ENCODE measurements at places on chromosomes 2 and 18.

DNA sequence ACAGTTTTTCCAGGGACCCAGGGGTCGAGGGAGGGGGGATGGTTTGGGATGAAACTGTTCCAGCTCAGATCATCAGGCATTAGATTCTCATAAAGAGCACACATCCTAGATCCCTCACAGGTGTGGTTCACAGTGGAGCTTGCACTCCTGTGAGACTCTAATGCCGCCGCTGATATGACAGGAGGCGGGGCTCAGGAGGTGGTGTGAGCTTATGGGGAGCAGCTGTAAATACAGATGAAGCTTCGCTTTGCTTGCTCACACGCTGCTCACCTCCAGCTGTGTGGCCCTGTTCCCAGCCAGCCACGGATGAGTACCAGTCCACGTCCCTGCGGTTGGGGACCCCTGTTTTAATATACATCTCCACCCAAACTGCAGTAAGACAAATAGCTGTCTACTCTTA, 204.2 kb downstream of the AGAP1 start:
- DNase-seq, result no peak

GRCh38 chr2:31217465-31218200, at the start of gene CAPN14:
TSS of gene CAPN14 (minus strand) at chr2:31217515. CDS start at chr2:31205447, 12,068 bp downstream.
- no peak for DNase-seq

GRCh38 chr18:63054901-63055584, 264.5 kb downstream of the BCL2 start:
- DNase-seq, result no peak

DNA sequence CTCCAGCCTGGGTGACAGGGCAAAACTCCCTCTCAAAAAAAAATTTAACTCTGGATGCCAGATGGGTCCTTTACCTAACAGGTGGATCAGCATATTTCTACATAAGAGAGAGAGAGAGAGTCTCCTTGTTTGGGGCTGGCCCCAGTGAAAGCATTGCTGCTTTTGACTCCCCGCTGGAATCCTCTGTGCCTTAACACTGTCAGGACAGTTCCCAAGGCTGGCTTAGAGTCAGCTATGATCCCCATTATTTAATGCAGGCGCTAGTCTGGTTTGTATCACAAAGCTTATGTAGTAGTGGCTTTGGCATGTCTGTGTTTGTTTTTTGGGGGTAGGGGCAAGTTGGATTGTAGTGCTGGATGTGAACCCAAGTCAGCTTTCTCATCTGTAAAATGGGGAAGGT, 9.4 kb downstream of the INPP4A start:
- DNase-seq, result no peak

DNA sequence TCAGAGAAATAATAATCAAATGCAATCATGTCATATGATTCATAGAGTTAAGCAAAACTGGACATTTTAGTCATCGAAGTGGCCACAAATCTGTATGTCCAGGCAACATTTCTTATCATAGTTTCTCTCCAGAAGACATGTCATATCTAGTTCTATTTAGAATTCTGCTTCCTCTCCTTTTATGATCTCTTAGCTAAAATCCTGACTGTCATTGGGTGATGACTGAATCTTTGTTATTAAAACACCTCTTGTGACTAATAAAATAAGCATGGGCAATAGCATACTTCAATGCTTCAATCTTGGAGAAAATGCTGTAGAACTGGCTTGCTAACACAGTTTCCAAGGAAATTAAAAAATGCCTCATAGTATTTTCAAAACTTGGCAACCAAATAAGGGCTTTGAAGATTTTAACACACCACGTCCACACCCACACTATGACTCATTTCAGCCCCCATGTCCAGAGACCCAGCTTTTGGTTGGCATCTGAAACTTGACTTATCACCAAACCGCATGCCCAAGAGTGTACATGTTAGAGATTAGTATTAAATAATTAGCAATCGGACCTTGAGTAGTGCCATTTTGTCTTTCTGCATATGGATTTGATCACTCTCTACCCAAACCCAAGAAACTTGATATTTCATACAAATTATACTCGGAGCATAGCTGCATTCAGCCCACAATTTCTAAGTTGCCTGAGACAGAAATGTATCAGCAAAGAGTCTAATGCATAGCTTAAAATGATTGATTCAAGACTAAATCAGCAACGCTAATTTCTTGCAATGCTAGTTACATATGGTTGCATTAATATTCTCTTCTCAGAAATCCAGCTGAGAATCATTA, 106.5 kb upstream of the ETAA1 start:
- DNase-seq, result no peak

- no peak for DNase-seq
Observed at GRCh38 chr18:53153800-53154199, 813.8 kb downstream of the DCC start.

DNA sequence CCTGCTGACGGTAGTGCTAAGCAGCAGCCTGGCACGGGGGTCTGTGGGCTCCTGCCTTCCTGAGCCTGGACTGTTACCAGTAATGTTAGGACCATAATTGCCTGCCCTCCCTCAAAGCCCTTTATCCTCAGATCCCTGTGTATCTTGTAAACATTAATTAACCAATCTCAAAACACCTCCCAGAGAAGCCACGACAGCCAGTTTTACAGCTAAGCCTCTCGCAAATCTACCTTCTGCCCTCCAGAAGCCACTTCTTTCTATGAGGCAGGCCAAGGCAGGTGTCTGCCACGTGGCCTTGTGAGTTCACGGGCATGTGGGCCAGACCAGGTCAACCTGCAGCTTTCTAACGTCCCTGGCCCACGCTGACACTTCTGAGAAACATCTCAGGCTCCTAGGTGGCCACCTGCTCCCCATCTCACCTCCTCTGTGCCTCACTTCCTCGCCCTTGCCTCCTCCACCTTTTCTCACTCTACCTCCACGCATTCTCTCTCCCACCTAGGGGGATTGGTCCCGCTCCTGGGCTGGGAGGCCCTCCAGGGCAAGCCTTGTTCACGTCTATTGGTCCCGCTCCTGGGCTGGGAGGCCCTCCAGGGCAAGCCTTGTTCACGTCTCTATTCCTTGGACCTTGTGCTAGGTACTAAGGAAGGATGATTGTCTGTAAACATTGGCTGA, 64.3 kb downstream of the EDAR start:
- no peak for DNase-seq

DNA sequence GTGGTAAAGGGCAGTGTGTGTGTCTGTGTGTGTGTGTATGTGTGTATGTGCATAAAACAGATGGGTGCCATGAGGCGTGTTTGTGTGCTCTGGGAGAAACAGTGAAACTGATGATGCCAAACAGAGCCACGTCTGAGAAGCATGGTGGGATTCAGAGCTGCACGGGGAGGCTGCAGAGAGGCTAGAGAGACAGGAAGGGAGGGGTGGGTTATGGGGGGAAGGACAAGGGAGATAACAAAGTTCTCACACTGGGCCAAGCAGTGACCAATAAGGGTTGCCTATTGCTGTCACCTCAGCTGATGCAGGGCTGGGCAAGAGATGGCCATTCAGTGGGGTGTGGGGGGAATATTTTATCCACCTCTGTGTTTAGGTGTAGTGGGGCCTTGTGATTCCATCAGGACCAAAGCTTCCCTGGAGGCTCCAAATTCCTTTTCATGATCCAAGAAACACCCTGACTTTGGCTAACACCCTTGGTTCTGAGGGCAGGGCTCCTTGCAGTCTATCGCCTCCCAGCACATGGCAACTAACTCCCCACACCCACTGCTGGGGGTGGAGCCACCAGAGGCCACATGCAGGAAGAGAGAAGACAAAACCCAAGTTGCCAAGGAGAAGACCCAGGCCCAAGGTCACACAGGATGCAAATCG, 54.2 kb upstream of the POMC start:
- no peak for DNase-seq

DNA sequence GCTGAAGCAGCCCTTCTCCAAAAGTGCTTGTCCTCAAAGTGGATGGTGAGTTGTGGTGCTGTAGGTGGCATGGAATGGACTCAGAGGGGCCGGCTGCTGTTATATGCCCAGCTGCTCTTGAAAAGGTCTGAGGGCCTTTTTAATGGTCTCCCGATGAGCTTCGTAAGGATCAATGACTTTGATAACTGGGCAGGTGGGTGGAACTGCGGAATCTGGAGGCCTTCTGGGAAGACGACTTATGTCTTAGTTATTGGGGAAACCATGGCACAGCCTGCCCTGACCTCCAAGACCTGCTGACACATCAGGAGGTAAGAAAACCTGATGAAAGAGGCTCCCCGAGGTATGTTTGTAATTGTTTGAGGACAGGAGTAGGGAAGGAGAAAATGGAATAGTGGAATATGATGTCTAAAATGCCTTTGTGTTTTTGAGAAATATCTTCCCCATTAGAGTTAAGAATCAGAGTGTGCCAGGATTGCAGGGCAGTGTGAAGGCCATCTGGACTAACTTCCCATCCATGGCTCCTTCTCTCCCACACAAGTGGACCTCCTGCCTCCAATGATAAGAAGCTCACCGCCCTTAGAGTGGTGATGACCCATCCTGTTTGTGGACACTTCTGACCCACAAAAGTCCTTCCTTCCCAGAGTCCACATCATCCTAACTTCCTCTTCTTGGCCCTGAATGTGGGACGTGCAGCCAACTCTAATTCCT, 236.1 kb downstream of the FHOD3 start:
- DNase-seq, result no peak

- DNase-seq, result no peak
Observed at GRCh38 chr2:159249990-159250715, 36.4 kb downstream of the WDSUB1 start.

GRCh38 chr2:216430811-216431530, 18.7 kb downstream of the SMARCAL1 start:
- DNase-seq, result no peak

GRCh38 chr18:44725300-44726058, 44.8 kb downstream of the SETBP1 start:
- peak; percentile 59 for DNase-seq

DNA sequence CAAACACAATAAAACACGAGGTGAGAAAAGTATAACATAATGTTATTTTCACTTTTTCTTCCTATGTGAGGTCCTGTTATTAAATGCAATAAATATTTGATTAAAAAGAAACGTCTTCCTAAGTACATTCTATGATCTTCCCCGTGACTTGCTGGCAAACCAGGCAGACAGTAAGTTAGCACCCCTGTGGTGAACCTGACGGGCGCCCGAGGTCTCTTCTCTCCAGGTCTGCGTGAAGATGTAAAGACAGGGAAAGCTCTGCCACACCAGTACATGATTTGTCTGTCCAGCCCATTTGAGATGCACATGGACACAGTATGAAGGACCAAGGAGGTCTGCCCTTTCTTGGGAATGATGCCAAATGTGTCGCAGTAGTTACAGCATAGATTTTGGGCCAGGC, 57.6 kb downstream of the PTH2R start:
- no peak for DNase-seq

DNA sequence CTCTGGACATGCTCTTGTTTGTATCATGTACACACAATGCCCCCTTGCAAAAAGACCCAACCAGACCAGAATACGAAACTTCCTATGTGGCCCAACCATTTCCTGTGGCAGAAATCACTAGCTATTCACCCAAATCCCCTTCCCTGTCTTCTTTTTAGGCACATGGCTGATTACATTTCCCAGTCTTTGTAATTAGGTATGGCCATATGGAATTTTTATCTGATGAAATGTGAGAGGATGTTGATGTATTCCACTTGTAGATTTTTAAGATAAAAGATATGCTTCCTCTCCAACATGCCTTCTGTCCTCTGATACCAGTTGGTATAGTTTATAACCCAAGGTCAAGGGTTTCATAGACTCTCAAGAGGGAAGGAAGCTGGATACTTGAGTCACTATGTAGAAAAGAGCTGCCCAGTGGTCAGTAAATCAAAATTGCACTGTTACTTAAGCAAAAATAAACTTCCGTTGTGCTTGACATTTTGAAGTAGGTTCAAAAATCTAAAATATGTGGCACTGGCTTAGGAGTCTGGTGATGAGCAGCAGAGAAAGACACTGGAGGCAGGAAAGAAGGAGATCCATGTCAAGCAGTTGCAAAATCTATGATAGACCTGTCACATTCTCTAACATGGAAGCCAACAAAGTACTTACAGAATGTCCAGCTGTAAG, 297.4 kb downstream of the SMAD2 start:
- no peak for DNase-seq

- DNase-seq, result peak; percentile 25
Observed at GRCh38 chr2:216023055-216023648, 9.8 kb upstream of the MREG start.

GRCh38 chr2:10410823-10411437, 37.2 kb downstream of the ODC1 start:
- DNase-seq, result no peak

DNA sequence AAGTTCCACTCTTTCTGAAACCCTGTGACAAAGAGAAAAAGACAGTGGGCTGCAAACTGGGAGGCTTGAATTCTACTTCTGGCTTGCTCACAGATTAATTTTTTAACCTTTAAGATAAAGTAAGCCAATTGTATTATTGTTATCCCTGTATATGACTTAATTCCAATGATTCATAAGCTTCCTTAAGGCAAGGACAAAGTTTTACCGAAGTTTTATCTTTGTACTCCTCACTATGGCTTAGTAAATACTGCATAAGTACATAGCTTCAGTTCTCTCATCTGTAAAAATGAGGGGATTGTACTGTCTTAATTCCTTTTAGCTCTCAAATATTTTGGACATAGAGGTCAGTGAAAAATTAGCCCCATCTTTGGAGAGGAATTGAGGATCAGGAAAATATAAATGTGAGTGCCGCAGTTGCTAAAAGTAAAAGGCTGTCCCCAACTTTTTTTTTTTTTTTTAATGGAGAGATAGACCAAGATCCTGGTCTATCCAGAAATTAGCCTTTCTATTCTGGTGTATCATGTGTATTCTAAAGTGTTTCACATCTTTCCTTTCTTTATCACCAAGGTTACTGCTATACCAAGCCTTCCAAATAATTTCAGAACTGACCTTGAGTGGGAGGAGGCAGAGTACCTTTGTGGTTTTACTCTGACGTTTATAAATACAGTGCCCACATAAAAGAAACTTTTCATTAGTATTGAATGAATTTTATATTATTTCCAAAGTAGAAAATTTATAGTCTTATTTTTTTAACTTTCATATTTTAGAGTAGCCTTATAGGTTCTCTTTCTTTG, 13.3 kb downstream of the RELCH start:
- no peak for DNase-seq

- DNase-seq, result no peak
Observed at GRCh38 chr18:59700535-59700967, 3.3 kb upstream of the CCBE1 start.

DNA sequence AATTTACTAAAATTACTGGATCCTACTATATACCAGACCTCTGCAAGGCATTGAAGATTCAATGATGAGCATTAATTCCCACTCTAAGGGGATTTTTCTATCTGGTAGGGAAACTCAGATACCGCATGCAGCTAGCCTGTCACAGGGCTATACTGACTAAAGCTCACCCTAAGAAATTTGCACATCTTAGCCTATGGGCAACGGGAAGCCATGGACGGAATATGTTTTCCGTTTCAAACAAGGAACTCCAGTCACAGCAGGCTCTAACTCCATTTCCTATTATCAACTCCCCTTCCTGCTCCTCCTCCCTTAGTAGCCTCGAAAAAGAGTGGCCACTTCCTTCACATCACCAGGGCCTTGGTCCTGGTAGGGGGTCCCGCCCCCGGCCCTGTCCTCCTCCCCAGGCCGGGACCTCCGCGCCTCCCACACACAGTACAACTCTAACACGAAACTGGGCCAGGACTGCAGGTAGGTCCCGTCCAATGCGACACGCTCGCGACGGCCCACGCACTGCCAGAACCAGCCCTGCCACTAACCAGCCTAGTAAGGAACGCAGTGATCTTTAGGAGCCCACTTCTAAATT, 659 bp upstream of the COX5B start:
- DNase-seq, result no peak
